Esophagus squamous epithelium (tissue), 5 donors: ENCODE measurements at places on chromosomes 2 and 18.

GRCh38 chr18:11868230-11868629 is 17.0 kb downstream of the CHMP1B start:
- DNase-seq, result no peak

GRCh38 chr2:217471319-217471718 is 531.5 kb downstream of the TNS1 start:
- no peak for DNase-seq

GRCh38 chr2:186748354-186748753 is 54.5 kb downstream of the FAM171B start:
- DNase-seq, result no peak

- DNase-seq, result no peak
Observed at GRCh38 chr2:20614201-20615067, 36.5 kb downstream of the HS1BP3 start.

DNA sequence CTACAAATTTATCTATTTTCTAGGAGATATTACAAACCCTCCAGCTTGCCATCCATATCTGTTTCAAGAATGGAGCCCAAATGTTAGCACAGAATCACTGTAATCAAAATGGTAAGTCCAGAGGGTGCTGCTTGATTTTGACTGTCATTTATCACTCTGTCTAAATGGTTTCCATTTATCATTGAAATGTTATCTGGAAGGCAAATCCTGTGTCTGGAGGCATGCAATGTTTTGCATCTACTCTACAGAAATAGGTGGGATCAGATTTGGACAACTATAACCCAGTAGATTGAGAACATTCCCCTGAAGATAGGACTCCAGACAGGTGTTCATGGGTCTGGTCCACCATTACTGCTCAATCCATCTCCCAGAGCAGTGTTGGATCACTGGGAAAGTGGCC is 128.7 kb downstream of the MAIP1 start:
- no peak for DNase-seq

GRCh38 chr18:4374564-4374963 is 80.5 kb downstream of the DLGAP1 start:
- no peak for DNase-seq

DNA sequence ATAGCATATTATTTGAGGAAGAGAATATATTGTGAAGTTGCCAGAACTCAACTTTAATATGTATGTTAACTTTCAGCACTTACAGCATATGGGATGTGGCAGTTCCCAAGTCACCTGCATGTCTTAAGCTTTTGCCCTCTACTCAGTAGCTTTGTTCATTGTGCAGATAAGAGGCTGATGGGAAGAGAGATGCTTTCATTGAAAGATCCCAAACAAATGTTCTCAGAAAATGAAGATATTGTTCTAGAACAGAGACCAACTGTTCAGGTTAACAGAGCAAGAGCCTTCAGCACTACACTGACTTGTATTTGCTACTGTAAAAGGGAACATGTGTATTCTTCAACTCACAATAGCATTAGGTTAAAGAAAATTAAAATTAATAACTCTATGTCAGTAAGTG is 28.1 kb downstream of the GAREM1 start:
- DNase-seq, result no peak

- no peak for DNase-seq
Observed at GRCh38 chr2:196435189-196435588, 204.3 kb upstream of the CCDC150 start.

- DNase-seq, result no peak
Observed at GRCh38 chr2:9755008-9755407, 88.3 kb upstream of the TAF1B start.

- DNase-seq, result no peak
Observed at GRCh38 chr2:208006833-208007232, 18.5 kb downstream of the PLEKHM3 start.

GRCh38 chr2:9796056-9797010 is 46.9 kb upstream of the TAF1B start:
- DNase-seq, result no peak

GRCh38 chr18:72542984-72543356 is 1.2 kb downstream of the CBLN2 start:
- DNase-seq, result no peak

DNA sequence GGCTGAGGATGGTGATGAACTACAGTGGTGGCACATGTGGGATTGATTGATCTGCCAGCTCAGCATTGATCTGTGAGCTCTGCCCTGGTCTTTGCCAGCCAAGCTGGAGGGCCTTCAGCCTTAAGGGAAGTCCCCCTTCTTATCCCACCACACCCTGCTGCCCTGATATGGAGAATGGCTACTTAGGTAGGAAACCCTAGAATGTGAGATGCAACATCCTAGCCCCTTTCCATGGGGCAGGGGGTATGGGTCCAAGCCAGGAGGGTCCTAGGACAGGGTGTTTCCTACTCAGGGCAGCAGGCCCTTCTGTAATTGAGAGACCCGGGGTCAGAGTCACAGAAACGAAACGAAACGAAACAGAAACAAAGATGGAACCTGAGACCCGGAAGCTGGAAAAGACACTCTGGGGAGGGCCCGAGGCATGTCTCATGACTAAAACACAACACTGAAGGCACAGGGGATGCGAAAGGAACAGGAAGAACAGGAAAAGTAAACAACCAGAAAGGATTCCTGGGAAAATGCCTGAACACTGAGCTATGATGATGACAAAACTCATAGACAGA is 16.9 kb upstream of the SULT1C2 start:
- DNase-seq, result no peak

- no peak for DNase-seq
Observed at GRCh38 chr2:152319822-152320570, 15.0 kb upstream of the FMNL2 start.

- DNase-seq, result no peak
Observed at GRCh38 chr2:9018109-9018508, 14.6 kb upstream of the MBOAT2 start.

DNA sequence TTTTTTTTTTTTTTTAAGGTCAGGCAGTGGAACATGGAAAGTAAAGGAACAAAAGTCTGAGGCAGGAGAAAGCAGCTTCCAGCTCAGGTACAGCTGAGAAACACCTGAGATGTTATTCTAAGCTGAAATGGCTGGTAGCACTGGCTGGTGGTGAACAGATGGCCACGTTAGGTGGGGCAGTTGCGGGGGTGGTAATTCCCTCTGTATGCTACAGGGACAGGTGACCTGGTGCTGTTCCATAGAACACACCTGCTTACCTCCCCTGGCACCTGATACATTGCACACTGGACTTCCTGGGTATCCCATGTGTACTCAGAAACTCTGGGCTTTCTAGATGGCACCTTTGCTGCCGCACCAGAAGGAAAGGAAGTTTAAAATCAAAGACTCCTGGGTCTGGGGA is 333.3 kb downstream of the SLC8A1 start:
- no peak for DNase-seq

DNA sequence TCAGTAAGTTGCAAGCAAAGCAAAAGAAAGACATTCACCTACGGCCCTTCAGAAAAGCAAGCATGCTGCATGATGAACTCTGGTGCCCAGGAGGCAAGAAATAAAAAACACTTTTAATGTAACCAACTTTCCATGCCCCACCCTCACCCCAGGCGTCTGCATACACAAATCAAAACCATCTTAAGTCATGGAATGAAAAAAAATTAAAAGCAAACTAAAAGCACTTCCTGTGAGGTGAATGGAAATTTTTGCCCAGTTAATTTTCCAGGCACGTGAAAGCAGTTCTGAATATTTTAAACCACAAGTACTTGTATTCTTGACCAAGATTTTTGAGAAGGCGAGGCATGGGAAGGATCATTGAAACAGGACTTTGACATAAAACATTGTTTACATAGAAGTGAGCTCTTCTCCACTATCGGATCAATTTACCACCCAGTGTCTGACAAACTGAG is 2.5 kb upstream of the ICOS start:
- no peak for DNase-seq

DNA sequence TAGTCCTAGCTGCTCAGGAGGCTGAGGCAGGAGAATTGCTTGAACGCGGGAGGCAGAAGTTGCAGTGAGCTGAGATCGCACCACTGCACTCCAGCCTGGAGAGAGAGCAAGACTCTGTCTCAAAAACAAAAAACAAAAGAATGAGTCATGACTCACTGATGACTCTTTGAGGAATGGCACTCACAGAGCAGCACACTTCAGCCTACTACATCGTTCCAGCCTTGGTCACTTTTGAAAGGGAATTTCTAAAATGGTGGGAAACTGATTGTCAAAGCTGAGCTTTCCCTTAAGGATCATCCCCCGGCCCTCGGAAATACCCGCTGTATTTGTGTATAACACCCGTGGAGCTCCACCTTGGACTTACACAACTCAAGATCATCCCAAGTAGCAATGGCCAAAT is 217.3 kb upstream of the HS6ST1 start:
- no peak for DNase-seq

- DNase-seq, result no peak
Observed at GRCh38 chr2:118937817-118938216, 4.2 kb upstream of the MARCO start.

DNA sequence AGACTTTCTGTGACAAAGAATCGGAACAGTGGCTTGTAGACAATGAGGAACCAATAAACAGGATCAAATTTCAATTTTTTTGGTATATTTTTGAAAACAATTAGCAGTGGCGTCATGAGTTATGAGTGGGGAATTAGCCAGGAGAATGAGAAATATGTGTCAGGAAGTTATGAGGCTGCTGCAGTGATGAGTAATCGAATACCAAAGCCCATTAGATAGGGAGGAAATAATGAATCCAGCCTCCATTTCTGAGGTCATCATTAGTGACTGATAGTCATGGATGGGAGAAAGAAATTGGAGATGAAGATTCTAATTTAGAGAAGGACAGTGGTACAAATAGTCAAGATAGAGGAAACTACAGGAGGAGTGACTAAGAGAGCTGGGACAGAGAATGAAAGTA is 673.1 kb upstream of the VRK2 start:
- no peak for DNase-seq
